ENCODE measurements at places on chromosomes 11 and 22.
A peak's percentile ranks its signal among the peaks of the same experiment; 100 is the strongest.

DNA sequence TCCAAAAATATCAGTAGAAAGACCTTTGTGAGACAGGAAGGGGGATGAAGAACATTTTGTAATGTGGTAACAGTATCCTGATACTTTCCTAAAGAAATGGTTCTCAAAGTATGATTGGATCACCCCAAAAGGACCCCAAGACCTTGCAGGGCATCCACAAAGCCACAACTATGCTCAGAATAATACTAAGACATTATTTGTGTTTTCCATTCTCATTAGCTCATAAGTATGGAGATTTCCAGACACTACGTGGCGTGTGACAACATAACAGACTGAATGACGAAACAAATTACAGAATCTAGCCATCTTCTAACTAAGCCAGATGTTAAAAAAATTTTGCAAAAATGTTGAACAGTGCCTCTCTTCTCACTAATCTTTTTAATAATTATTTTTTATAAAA lies 24.9 kb downstream of the CHEK2 start:
- no peak for DNase-seq

- DNase-seq = no peak
These were observed 107.8 kb upstream of the FOLH1 start for GRCh38 chr11:49316180-49316579.

DNA sequence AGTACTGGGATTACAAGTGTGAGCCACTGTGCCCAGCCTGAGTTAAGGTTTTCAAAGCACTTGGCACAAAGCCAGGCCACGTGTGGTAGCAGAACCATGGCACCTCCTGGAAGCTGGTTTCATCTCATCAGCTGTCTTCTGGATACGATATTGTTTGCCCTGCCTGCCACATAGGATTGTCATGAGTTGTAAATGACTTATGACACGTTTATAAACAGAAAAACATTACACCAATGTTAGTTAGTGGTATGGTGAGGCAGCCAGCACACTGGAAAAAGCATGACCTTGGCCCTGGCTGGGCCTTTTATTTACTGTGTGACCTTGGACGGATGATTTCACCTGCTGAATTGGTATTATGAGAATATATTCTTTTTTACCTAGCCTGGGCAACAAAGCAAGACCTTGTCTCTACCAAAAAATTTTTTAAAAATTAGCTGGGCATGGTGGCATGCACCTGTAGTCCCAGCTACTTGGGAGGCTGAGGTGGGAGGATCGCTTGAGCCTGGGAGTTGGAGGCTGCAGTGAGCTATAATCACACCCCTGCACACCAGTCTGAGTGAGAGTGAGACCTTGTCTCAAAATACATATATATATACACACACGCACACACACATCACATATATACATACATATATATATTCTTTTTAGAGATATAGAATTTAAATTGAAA lies 24.0 kb upstream of the MYH9 start:
- no peak for DNase-seq

GRCh38 chr11:119472856-119473222 lies 49.9 kb upstream of the THY1 start:
- DNase-seq = no peak

GRCh38 chr11:70313945-70314344 lies 43.5 kb downstream of the PPFIA1 start:
- DNase-seq = no peak

- DNase-seq = peak; percentile 3
These were observed 6.4 kb downstream of the CDCA5 start for GRCh38 chr11:65077451-65077850.

DNA sequence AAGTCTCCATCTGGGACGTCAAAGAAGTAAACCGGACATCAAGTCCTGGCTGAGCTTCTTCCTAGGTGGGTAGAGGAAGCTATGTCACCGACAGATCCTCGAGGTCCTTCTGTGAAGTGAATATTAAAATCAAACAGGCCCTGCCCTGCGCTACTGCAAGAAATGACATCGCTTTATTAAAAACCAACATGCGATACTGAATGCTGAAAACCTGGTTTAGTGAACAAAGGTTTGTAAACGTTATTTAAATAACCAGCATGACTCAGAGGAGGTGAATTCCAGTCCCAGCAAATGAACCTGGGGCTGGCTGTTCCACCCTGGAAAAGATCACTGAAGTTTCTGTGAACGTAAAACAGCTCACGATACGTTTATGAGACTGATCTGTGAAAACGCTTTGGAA lies 645 bp downstream of the RTCB start:
- no peak for DNase-seq

DNA sequence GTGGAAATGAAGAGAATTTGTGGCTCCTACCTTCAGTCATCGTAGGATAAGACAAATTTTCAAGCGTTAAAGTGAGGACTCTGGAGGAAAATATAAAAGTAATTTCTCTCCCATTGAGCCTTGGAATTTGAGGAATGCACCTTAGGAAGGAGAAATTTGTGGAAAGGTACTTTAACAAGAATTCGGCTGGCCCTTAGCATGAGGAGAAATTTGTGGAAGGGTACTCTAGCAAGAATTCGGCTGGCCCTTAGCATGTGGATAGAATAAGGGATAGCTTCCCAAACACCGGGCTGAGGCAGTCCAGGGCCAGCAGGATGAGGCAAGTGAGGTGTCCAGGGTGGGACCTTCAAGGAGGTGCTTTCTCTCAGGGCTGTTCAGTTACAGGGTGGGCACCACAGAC lies 33.2 kb upstream of the FAR1 start:
- no peak for DNase-seq

GRCh38 chr22:19579115-19579811 lies 55.1 kb upstream of the CLDN5 start:
- no peak for DNase-seq

DNA sequence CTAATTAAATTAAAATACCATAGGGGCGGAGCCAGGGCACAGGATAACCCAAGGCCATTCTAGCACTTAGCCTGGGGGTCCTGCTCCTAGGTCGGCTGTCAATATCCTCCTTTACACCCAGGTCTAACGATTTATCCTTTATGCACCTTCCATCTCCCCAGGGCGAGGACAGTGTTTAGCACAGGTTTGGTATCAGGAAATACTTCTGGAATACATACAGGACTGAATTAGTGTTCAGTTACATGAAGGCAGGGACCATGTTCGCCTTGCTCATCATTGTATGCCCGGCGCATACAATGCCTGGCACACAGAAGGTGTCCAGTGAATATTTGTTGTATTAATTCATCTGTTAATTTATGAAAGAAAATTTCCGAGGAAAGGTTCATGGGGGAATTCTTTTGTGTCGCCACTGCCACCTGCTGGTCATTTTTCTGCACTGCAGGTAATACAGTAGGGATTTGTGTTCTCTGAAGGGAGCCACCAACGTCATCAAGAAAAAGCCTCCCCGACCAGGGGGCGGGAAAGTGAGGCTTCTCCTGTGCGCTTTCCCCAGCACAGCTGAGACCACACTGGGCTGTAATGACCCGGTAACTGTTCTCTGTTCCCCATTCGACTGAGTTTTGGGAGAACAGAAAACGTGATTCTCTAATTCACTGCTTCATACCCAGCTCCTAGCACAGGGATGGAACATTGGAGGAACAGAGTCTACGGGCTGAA lies 68.7 kb upstream of the ASPHD2 start:
- peak; percentile 73 for DNase-seq

- DNase-seq = no peak
These were observed 59.4 kb downstream of the GRK3 start for GRCh38 chr22:25623851-25624250.

DNA sequence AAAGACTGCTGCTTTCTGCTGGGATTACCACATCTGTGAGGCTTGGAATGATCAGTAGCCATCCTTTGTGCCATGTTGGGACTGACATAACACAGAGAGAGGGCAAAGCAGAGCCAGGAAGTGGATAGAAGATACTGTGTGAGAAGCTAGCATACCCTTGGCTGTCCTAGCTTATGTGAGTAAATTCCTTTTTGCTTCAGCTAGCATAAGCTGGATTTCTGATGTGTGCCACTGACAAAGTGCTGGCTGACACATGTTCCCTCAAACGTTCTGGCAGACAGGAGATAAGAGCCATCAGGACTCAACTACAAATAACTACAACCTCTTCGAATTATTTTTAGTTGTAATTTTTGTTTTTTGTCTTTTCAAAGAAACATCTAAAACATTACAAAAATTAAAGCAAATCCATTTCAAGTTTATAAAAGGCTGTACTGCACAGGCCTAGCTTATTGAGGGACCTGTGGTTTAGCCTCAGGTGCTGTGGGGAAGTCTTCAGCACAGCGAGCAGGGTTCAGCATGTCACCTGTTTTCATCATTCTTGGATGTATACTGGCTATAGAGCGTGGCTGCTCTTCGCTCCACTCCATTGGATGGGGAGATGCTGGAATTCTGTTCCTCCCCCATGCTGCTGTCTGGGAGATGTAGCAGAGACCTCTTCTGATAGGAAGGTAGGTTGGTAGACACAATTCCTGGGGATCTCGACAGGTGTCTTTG lies 120.9 kb downstream of the SWAP70 start:
- no peak for DNase-seq

DNA sequence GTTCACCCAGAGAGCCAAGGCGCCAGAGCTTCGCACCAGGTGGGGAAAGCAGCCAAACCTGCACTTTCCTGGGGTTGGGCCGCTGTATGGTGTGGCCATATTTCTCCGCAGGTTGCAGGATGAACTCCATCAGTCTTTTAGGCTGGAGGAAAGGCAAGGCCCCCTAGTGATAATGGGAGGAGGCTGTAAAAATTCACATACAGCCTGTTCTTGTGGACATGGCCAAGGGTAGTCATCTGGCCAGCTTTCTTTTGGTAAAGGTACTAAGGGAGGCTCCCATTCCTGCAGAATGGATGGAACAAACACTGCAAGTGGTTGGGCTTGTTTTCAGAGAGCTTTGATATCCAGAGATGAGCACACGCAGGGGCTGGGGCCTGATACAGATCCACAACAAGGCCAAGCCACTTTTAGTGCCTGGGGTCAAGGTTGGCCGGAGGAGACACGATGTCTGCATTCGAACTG lies 29.6 kb downstream of the C22orf31 start:
- DNase-seq = no peak

DNA sequence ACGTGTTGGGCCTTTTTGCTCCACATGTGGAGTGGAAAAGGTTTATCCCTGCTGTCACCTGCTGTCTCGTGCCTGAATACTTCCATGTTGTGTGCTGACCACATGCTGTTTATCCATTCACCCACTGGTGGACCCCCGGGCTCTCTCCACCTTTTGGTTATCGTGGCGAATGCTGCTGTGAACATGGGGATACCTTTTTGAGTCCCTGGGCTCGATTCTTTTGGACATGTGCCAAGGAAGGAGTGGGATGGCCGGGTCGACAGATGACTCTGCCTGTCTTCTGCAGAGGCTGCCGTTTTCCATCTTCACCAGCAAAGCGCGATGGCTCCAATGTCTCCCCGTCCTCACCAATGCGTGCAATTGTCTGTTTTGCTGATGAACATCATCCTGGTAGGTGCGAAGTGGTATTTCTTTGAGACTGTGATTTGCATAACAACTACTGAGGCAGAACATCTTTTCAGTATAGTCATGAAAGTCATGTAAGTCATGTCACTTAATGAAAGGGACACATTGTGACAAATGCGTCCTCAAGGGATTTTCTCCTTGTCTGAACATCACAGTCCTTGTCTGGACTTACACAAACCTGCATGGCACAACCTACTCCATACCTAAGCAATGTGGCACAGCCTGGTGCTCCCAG lies 758.7 kb downstream of the BRD1 start:
- DNase-seq = no peak

GRCh38 chr11:131441051-131441810 lies 70.8 kb downstream of the NTM start:
- DNase-seq = no peak

GRCh38 chr11:2681408-2682145 lies 18.2 kb downstream of the KCNQ1OT1 start:
- no peak for DNase-seq

DNA sequence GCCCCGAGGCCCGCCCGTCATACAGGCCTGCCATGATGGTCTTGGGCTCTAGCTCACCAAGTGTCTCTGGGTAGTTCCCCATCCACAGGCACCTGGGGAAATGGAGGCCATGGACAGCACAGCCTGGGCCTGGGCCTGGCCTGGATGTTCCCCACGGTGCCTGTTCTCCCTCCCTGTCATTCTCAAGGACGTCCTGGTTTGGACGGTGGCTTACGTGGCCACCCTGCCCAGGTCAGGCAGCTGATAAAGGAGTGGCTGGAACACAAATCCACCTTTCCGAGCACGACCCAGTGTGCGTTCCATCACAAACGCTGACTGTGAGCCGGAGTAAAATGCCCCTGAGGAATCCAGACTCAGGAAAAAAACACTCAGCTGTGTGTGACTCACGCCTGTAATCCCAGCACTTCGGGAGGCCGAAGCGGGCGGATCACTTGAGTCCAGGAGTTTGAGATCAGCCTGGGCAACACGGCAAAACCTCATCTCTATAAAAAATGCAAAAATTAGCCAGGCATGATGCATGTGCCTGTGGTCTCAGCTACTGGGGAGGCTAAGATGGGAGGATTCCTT lies 41.2 kb upstream of the TESMIN start:
- DNase-seq = no peak

GRCh38 chr11:12114193-12115033 lies 4.0 kb downstream of the MICAL2 start:
- DNase-seq = no peak

DNA sequence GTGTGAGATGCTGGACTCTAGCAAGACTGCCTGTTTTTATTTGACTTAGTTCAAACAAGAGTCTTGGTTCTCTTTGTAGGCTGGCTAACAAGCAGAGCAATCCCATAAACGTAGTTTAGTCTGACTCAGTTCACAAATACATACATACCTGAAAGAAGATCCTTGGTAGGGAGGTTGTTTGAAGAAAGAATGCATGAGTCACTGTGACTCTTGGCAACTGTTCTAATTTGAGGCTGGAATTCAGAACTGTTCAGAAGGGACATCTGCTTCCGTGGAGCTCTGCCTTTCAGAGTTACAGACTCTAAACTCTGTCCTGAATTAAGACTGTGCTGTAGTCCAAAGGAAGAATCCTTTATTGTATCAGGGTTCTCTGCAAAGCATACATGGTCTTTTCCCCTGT lies 32.2 kb downstream of the C2CD3 start:
- no peak for DNase-seq

DNA sequence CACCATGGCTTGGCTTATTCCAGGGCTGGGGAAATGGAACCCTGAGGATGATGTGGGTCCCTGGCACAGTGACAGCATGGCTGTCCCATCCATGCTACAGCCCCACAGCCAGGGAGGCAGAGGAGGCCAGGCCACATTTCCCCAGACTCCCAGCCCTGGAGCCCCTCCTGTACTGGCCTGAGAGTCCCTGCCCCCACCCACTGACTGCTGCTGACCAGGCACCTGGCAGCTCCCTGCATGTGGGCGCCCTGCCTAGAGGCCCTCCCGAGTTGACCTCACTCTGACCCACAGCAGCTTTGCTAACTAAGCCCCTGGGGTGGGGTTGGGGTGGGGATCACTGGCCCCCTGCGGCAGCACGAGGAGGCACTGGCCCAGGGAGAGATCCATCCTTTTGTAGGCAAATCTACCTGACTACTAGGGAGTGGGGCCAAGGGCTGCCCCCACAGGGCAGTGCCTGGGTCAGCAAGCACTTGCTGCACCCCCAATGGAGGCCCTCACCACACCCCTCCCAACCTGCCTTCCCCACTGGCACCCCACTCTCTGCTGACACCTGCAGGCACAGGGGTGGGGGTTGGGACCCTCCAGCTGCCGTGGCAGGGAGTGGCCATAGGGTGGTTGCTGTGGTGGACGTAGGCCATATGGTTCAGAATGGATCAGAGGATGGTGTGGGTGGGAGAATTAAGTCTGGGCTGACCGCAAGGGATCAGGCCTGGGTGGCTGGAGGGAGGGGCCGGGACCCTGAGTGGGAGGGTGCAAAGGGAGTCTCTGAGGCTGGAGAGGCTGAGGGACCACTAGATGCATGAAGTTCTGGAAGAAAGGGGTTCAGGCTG lies 17.4 kb downstream of the ARVCF start:
- peak; percentile 78 for DNase-seq

Data from right cardiac atrium (tissue), 5 donors.